ENCODE measurements at places on chromosomes 1 and 21.
A peak's percentile ranks its signal among the peaks of the same experiment; 100 is the strongest.

GRCh38 chr1:175537571-175537970 is 205.8 kb downstream of the TNR start:
- DNase-seq, result no peak

DNA sequence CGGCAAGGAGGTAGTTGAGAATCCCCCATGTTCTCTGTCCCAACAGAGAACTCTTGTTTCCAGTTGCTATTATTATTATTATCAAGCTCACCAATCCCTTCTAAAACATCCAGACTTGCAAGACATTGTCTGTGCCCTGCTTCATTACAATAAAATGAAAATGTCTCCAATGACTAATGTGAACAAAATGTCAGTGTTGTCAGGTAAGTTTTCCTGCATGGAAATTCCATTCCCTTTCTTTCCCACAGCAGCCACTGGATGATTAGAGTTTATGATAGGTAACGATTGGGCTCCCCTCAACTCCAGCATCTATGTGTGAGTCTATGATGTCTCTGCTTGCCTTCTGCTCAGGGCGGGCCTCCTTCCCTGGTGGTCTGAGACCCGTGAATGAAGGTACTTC is 8.9 kb upstream of the DYRK1A start:
- DNase-seq, result peak; percentile 24

DNA sequence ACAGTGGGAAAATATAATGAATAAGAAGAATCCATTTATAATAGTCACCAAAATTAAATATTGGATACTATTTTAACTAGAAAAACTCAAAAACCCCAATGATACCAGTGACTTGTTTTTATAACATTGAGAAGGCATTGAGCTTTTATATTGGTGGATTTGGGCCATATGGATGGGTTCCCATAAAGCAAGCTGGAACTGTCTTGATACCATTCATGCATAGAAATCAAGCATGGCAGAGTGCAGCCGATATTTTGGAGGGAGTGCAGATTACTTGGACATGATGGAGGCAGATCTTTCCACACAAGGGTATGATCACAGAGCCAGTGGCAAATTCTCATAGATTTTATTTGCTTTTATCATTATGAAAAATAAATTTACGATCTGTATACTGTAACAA is 3.8 kb upstream of the RWDD3 start:
- DNase-seq, result no peak

GRCh38 chr1:86687595-86687994 is 16.8 kb upstream of the SH3GLB1 start:
- DNase-seq, result peak; percentile 27

DNA sequence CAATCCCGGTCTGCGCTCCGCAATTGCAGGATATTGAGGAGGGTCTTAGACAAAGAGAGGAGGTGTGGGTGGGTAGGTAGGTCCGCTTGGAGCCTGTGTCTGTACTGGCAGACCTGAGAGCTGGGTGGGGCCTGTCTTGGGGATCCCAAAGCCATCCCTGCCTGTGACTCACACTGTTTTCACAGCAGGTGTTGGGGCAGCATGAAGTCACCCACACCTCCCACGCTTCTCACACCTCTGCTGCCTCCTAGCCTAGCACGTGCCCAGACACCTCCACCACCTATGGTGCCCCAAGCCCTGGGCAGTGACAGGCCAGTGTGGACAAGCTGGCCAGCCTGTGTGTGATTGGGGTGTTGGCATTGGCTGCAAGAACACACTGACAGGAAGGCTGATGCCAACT is 65.7 kb upstream of the ECE1 start:
- no peak for DNase-seq

GRCh38 chr1:109622137-109622892 is 2.7 kb downstream of the AMPD2 start:
- DNase-seq, result no peak

GRCh38 chr1:179253286-179253972 is 24.0 kb upstream of the ABL2 start:
- DNase-seq, result no peak

- DNase-seq, result no peak
Observed at GRCh38 chr21:41429925-41430491, 4.0 kb downstream of the MX1 start.

DNA sequence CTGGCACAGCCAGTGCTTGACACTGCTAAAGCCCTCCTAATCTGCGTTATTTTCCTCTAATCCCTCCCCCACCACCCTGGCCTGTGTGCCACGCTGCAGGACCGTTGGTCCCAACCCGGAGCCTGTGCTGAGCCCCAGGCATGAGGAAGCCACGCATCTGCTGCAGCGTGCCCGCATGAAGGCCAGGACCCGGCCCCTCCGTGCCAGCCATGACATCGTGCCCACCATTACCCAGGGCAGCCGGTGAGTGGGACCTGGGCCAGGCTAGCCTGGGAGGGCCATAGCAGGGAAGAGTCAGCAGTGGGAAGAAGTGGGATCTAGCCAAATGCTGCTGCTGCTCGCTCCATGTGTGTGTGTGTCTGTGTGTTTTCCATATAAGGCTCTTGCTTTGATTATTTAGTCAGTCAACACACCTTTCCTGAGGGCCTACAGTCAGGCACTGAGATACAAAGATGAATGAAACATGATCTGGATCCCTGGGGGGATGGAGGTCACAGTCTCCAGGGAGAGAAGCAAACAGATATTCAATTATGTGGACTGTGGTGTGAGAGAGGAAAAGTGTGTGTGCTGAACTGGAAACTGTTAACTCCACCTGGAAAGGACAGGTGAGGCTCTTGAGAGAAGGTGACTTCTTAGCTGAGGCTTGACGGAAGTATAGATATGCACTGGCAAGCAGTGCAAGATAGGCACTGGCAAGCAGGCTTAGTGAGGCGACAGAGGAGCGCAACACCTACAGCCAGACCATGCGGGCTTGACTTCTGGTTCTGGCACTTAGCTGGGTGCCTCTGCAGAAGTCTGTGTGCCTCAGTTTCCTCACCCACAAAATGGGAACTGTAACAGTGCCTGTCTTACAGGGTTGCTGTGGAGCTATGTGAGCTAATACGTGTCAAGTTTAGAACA is 15.9 kb downstream of the KIAA1614 start:
- no peak for DNase-seq

DNA sequence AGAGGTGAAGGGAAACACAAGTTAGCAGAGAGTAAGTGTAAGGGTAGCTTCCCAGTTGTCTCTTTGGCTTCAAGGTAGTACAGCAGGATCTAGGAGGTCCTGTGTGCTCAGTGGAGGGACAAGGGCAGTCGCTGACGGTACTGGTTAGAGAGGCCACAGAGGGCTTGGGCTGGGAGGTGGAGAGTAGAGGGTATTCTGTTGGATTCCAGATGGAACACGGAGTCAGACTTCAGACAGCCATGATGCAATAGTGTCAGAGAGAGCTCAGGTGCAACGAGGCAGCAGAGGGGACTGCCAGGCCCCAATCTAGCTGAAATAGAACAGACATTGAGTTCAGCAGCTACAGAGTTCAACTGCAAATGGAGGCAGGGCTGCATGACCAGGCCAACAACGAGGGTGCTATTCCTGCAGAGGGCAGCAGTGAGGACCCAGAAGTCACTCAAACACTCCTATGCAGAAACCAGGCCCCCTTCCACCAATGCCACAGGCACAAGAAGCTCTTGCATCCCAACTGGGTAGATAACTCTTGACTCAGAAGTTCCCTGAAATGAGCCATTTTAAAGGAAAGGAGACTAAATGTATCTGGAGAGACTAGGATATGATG is 325.0 kb upstream of the ESRRG start:
- DNase-seq, result peak; percentile 5

DNA sequence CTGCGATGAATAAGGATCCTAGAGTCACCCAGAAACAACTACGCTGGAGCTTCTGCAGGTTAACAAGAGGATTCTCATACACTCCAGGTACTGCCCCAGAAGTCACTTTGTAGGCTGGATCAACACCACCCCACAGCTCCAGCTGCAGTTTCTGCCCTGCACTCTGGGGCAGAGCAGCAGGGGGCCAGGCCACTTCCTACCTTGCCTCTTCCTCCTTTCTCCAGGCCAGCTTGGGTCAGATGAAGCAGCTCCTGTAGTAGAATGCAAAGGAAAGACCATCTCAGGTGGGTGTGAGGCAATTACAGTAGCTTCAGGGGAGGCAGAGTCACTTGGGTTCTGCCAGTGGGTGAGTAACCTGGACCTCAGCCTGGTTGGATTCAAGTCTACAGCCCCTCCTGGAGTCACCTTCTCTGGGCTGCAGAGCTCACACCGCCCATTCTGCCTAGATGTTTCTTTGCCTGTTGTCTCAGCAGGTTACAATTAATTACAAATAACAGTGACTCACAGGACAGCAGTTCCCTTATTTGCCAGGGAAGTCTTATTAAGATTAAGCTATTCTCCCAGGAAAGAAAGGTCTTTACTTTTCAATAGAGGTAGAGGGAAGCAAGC is 24.4 kb upstream of the BCAR3 start:
- DNase-seq, result peak; percentile 17

DNA sequence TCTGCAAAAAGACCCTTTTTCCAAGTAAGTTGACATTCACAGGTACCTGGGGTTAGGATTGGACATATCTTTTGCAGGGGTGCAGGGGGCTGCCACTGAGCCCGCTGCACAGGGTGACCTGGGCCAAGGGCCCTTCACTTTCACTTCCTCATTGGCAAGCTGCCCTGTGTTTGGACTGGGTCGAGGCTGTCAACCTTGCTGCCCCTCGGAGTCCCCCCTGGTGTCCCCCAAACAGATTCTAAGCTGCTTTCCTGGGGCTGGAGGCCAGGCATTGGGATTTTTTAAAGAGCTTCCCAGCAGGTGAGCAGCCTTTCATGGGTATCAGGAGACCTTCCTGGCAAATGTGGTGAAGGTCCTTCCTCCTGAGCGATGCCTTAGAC is 7.9 kb upstream of the UMODL1 start:
- DNase-seq, result peak; percentile 49

- peak; percentile 53 for DNase-seq
Observed at GRCh38 chr1:205588636-205589035, 43.2 kb downstream of the ELK4 start.

DNA sequence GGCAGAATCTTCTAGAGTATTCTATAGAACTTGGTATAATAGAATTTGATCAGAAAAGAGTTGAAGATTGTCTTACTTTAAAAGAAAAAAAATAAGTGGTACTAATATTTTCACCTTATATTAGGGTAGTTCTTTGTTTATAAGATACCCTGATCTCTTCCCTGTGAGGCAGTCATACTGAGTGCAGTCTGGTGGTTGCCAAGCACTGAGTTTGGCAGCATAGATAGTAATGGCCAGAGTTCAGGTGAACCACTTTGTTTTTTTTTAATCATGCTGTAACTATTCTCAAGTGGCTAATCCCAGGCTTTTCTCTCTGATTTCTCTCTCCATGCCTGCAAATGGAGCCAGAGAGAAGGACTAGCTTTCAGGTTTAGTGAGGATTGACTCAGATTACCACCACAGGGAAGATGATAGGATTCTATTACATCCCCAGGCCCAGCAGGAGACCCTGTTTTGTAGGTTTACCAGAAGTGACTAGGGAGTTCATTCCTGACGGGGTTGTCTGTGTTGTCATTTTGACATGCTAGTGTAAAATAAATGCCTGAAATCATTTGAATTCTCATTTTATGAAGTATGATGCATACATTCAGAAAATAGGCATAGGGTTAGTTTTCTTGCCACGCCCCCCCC is 16.7 kb downstream of the KDM1A start:
- no peak for DNase-seq

DNA sequence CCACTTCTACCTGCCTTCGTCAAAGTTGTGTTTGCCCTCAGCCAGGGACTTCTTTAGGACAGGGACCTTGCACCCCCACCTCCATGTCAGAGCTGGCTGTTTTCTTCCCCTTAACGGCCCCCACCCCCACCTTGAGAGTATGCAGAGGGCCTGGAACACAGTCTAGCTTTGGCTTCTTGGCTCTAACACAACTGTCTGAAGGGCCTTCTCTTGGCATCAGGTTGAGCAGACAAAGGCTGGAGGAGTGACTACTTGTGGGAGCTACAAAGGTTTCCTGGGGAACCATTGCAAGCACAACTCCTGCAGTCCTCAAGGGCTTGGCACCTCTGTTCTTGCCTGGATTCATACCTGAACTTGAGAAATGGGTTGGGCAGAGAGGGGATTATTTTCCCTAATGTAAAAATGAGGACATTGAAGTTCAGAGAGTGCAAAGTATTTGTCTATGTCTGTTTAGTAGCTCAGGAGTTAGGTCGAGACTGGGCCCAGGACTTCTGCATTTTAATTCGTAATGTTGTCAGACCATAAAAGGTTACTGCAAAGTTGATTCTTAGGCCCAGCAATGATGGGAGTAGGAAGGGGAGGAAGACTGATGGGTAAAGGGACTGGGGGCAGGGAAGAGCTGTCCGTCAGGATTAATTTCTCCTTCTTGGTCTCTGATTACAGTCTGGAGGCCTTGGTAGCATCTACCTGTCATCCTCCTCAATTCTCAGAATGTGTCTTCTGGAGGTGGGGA is 2.6 kb downstream of the CYP4B1 start:
- DNase-seq, result no peak

GRCh38 chr1:29676496-29676895 is 440.2 kb downstream of the PTPRU start:
- no peak for DNase-seq

DNA sequence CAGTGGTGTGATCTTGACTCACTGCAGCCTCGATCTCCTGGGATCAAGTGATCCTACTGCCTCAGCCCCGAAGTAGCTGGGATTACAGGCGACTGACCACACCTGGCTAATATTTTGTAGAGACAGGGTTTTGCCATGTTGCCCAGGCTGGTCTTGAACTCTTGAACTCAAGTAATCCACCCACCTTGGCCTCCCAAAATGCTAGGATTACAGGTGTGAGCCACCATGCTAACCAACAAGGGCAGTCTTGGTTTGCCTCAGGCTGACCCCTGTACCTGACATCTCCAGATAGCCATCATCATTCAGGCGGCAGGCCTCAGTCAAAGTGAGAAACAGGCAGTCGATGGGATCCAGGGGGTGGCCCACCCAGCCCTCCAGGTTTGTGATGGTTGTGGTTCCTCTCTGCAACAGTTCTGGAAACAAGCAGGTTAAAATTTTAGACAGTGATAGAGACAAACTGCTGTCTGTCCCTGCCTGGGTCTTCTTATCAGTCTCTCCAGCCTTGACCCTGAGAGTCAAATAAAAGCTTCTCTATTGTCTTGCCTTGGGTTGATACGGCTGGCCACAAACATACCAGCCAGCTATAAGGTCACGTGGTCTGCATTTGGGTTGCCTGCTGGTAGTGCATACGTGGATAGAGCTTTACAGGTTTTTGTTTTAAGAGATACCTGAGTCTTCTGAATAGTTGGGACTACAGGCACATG is 26.8 kb downstream of the UROD start:
- DNase-seq, result no peak

DNA sequence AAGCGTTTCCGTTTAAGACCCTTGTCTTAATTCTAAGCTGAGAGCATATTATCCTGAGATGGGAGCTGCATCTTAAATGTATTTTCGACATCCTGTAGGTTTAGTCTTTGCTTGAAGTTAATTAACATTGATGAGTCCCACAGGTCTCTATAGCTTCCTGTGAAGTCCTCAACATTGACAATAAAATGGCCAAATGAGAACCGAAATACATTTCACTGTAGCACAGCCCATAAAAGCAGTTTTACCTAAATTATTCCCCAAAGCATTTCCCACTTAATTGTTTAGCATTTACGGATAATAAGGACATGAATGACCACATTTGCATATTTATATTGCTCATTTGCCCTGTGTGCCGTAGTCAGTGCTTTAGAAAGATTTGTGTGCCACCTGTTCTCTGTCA is 116.4 kb downstream of the CRB1 start:
- no peak for DNase-seq

GRCh38 chr1:16023050-16023653 is 1.3 kb downstream of the CLCNKA start:
- DNase-seq, result no peak

Measured in KBM-7 (cell line).